Stimulated activated CD8-positive, alpha-beta memory T cell treated with anti-CD3 and anti-CD28 coated beads, Interleukin-12 subunit alpha, Interleukin-12 subunit beta, amount 100 ng/mL, for 4 hours (primary cell): ENCODE measurements at places on chromosomes 4 and X.

DNA sequence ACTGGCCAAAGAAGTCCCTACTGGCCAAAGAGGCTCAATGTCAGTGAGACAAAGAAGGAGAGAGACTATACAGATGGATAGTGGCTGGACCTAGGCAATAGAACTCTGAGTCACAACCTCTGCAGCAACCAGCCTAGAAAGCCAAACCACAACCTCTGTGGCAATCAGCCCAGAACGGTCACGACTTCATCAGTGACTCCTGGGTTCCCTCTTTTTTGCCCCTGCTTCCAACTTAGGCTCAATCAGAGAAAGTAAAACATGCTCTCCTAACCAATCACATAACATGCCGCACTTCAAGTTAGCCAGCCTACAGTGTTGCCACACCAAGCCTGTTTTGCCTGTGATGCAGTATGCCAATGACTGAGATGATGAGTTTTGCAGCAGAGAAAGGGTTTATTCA is 203.4 kb downstream of the ANAPC10 start:
- DNase-seq, result no peak

DNA sequence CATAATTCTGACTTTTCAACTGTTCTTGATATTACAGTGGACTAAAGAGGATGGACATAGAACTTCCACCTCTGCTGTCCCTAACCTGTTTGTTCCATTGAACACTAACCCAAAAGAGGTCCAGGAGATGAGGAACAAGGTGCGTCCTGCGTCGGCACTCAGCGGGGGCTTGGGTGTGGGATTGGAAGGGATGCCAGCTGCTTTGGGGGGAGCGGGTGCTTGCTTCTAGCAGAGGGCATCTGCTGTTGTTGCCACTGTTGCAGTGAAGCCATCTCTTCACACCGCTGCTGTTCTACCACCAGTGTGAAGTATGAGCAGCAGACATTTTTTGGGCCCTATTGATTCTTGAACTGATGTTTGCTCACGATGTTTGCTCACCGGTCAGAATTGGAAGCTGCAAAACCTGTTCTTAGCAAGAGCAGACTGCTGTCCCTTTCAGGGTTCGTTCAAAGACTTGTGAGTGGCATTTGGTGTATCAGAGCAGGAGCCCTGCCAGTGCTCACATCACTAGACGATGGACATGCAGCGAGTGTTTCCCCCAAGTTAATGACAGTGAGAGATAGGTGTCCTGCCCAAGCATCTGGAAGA is 55.4 kb downstream of the NOP14 start:
- DNase-seq, result no peak

DNA sequence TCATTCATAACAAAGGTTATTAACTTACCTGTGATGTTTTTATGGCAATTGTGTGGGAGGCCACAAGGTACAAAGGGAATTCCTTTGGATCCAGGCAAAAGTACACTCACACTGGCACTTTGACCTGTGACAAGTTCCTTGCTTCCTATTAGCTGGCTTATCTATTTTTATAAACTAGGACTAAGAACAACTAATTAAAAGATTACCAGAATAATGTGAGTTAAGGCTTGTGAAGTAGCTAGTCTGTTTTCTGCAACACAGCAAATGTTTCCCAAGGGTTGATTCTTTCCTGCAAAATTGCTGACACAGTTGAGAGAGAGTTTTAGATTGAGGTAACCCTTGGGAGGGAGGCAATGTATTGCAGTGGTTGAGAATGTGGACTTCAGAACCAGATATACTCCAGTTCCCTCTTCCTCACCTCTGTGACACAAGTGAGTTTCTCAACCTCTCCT is 107.9 kb downstream of the CPEB2 start:
- DNase-seq, result no peak

GRCh38 chr4:26273616-26273980 is 47.2 kb upstream of the RBPJ start:
- DNase-seq, result no peak

- no peak for DNase-seq
Measured at GRCh38 chr4:186554539-186554913, 841 bp downstream of the MTNR1A start.

DNA sequence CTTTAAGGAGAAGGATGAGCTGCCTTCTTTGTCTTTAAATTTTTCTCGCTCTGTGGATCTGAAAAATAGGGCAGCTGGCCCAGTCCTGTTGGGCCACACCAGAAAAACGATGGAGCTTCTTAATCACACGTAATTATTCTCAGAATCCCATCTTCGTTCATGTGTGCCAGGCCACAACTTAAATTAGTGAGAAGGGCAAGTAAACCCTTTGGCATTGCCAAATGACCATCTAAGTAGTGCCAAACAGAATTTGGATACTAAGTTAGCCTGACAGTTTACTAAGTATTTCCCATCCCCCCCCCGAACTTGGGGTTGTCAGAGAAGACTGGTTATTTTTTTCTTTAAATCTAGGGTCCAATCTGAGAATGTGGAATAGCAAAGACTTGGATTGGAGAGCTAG is 62.0 kb downstream of the CASP3 start:
- no peak for DNase-seq

DNA sequence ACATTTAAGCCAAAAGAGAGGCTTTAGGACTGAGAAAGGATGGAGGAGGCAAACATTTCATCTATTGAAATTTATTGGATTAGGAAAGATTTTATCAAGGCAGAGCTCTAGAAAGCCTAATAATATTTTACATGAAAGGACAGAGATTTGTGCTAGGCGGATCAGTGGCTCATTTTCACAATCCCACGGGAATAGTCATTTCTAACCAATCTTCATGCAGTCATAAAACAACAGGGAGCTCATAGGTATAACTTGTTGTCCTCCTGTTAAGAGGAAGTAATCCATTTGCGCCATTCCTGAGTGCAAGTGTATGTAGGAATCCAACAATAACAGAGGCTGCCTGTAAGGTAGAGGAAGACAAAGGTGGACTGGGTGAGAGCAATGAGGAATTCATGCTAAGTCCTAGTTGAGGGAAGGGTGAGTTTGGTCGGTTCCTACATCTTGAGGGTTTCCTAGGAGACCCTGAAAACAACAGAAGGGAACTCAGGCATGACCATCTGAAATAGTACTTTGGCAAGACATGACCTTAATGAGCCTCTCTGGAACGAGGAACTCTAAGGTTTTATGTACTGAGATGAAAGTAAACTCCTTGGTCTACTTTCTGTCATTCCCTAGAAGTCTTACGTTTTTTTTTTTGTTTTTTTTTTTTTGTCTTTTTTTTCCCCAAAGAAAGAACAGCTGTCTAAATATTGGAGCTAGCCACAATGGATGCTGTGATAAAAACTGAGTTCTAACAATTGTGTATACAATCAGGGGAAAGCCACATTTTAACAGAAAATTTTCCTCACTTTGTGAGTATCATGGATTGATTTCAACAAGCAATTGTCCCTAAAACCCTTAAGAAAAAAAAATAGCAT is 89.7 kb downstream of the GEMIN8 start:
- no peak for DNase-seq

DNA sequence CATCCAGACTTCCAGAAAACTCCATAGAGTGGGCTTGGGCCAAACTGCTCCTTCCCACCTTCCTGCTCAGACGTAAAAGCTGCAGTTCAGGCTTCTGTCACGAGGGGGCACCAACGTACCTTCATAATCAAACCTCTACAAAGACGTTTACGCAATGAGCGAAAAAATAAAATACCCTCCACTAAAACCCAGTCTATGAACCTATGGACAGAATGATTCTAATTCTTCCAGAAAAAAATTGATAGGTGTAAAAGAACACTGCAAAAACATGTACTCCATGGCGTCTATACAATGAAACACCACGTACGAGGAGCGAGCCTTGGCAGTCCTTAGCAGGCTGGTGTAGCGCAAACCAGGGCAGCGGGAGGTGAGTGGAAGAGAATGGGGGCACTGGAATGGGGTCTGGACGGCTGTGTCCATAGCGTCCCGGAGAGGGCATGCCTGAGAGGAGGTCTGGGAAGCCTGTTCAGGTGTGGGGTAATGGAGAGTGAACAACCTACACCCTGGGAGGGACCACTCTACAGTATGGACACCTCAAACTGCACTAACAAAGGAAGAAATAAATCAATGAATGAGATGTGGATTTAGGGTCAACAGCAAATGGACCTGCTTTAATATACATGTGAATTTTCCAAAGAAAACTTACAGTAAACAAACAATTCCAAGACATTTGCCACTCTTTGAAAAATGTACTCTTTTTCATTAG is 14.4 kb upstream of the RAB40A start:
- peak; percentile 27 for DNase-seq

DNA sequence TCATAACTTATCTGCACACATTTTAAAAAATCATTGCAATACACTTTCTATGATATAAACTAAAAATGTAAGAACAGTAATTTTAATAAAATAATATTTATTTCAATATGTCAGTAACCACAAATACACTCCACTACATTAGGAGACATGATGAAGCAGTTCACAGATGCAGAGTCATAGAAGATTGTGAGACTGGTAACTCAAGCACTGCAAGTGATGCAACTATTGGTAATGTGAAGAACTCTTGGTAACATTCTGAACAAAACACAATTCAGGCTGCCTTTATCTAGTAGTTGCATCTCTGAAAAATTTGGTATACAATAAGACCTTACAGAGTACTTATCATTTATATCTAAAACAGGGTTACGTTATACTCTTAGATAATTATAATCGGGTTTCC is 52.6 kb upstream of the LRAT start:
- no peak for DNase-seq

DNA sequence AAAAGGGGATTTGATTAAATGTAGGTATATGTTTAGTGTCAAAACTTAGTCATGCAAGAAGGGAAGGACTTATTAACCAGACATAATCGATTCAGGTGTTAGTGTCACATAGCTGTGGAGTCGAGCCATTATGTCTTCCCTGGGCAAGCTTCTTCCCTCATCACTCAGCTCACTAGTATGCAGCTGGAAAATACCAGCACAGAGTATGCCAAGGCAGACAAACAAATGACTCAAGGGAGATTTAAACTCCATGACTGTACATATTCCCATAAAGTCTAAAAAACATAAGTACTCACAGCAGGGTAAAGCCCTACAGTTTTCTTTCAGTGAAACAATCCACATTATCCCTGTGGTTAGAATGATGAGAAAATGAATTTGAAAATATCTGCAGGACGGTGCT is 304.5 kb downstream of the CBLL2 start:
- DNase-seq, result no peak
